NCI-H2171 treated with DMSO at 0.1 percent for 48 hours (cell line): ENCODE measurements at places on chromosomes 2 and 18.

- DNase-seq = no peak
These were observed 111.5 kb upstream of the MGAT5 start for GRCh38 chr2:134142341-134142738.

DNA sequence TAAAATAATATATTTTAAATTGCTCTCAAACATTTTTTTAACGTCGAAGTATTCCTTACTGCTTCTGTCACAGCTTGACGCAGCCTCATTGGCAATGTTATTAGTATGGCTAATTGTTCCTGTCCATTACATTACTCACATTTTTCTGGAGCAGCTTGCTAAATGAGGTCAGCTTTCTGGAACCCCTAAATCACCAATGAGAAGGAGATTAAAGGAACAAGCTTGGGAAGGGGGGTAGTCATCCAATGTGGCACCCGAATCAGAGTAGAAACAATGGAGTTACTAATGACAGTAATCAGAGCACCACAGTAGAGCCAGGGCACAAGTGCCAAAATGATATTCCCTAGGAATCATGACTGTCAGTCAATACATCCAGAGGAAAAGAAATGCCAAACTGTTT is 5.1 kb downstream of the NEUROD1 start:
- peak; percentile 85 for DNase-seq

DNA sequence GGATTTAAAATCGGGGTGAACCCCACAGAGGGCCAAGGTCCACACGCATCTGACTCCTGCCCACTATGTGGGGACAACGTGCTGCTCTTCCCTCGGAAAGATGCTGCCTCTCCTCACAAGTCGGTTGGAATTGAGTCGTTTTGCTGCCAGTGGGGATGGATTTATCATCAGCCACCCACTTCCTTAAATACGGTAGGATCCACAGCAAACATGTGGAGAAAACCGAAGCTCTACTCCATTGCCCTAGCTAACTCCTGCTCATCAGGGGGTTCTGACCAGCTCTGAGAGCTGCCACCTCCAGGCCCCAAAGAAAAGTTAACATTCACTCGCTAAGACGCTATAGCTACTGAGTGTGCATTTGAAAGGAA is 80.9 kb downstream of the CHRNA1 start:
- no peak for DNase-seq

DNA sequence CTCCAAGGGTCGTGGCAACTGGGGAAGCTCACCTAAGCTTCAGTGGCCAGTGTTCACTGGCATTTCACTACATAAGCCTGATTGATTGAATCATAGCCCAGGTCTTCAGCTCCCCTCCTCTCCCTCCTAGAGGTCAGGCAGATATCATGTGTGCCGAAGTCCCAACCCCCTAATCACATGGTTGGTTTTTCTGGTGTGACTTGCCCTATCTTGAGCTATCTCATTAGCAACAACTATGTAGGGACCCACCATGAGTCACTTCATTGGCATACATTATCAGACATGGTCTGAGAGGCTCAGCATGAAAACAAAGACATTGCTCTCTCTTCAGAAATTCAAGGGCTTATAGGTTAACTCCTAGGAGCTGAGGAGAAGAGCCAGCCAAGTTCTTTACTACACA is 76.8 kb downstream of the LYPD1 start:
- DNase-seq = no peak

- DNase-seq = no peak
These were observed 352.4 kb upstream of the SMIM21 start for GRCh38 chr18:75779910-75780309.

GRCh38 chr2:121686218-121686617 is 37.0 kb upstream of the CLASP1 start:
- DNase-seq = no peak

DNA sequence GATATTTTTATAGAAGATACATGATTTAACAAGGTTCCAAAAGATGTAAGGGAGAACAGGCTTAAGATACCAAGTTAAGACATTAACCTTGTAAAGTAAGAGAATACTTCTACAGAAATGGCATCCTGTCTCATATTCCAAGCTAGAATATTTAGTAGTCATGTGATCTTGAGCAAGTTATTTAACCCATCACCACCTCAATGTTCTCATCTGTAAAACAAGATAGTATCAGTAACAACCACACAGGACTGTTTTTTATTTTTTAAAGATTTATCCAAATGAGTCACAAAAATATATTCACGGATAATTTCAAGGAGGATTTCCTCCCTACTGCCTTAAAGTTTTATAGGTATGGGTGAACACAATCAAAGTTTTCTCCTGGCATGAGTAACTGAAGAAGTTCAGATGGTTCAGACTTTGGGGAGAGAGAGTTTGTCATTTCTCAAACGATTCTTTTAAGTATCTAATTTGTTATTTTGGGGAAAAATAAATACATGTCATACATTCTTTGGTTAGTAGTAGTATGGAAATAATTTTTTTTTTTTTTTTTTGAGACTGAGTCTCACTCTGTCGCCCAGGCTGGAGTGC is 25.9 kb downstream of the ROCK1 start:
- DNase-seq = no peak

DNA sequence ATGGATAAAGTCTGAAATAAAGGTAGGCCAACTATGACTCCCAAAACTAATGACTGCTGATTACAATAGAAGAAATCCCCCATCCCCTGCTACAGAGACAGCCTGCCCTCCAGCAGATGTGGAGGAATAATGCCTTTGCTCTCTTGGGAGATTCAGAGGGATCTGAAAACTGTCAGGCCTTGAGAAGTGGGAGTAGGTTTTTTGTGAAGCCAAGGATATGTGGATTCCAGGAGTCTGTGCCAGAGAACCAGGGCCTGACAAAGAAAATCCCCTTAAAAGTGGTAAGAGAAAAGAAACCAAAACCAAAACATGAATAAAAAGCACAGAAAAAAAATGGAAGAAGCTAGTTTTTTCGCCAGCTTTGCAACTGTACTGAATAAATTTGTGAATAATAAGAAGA is 397.6 kb downstream of the ZNF521 start:
- peak; percentile 6 for DNase-seq

DNA sequence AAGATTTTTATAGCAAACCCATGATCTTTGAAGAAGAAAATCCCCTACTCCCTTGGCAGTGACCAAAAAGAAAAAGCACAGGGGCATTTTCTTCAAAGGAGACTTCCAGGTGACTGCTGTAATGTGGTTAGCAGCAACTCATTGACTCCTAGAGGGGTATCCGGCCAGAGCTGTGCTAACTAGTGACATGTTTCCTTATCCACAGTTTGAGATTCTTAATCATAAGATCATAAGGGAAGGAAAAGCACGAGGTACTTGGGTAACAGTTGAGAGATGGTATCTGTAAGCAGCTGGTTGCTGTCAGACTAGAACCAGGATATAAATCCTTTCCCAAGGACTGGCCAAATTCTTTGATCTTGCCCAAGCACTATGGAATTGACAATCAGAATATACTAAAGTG is 124.7 kb downstream of the MREG start:
- DNase-seq = no peak

DNA sequence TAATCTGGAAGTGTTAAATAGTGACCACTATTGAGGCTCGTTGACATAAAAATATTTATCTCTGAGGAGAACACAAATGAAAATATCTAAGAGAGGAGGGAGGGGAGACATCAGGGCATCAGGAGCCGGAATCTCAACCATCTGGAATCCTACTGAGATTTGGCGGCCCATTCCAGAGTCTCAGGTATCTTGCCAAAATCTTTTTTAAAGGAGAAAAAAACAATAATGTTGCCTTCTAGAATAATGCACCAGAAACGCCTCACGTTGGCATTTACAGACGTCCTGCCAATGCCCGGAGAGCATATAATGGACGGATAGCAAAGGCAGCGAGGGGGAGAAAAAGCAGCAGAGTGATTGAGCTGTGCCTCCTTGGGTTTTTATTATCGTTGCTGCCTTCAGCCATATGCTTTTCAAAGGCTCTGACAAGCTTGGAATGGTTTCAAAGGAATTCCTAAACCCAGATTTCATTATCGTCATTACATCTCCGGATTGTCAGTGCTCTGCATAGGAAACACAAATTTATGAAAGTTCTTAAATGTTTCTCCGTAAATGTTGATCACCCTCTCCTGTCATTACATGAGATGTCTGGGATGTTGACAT is 30.9 kb upstream of the EGR4 start:
- peak; percentile 47 for DNase-seq

- DNase-seq = no peak
These were observed 231.4 kb downstream of the FAM210A start for GRCh38 chr18:13494871-13495445.

GRCh38 chr2:33131111-33131510 is 184.4 kb downstream of the LTBP1 start:
- DNase-seq = no peak

GRCh38 chr2:187502467-187502866 is 51.8 kb downstream of the TFPI start:
- no peak for DNase-seq

DNA sequence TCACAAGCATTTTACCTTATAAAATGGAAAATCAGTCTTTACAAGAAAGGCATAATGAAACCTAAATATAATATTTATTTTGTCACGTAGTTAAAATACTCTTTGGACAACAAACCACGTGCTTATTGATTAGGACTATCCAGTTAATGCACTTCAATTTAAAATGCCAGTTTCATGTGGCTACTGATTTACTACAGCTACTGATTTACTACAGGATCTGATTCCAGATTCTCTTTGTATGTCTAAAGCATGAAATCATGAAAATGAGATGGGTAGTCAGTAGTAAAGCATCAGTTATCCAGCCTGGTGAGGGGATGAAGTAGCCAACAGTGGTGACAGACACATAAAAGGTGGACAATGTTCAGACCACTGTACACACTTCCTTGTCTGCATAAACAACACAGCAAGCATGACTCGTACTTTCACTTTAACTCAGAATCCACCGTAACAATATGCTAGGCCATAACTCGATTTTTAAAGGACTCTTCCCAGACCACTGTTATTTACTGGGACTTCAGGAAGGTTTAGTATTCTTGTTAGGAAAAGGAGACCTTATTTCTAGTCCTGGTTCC is 24.9 kb downstream of the ACAA2 start:
- DNase-seq = no peak

GRCh38 chr2:239663364-239663924 is 262.6 kb upstream of the HDAC4 start:
- DNase-seq = no peak

GRCh38 chr2:58852243-58852642 is 611.1 kb upstream of the FANCL start:
- DNase-seq = no peak

GRCh38 chr2:140641163-140641562 is 1489.7 kb downstream of the LRP1B start:
- DNase-seq = no peak

DNA sequence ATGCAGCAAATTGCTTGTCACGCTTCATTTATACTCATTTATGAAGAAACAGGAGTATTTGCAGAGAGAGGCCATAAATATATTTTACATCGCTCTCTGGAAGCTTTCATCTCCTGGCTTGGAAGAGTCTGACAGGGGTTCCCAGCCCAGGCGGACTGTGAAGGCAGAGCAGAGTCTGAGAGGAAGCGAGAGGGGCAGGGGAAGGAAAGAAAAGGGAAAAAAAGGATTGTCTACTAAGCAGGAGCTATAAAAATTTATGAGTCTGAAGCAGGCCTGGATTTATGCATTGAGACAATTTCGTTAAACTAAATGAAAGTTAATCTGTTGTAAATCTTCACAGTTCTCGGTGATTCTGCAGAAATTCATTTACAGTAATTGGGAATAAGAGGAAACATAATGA is 143.9 kb upstream of the GYPC start:
- DNase-seq = no peak

DNA sequence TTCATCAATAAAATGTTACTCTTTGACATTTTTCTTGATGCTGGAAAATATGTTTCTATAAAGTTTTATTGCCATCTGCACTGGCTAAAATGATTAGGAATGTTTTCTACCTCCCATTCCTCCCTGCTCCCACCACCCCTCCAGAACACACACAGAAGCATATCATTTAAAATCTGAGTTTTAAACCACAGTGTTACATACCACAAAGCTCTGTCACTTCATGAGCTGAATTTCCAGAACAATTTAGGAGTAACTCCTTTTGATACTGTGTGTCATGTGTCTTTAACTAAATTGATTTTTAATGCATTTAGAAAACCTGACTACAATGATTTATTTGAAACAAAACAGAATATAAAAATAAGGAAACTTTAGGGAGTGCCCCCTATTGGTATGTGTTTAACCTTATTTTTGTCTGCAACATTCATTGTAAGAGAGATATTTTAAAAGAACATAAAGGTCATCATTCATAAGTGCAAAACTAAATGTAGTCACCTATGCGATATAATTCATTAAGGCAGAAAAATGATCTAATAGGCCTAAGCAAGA is 52.0 kb downstream of the FEZ2 start:
- no peak for DNase-seq

- peak; percentile 55 for DNase-seq
These were observed 630 bp downstream of the PPM1G start for GRCh38 chr2:27408601-27409320.

DNA sequence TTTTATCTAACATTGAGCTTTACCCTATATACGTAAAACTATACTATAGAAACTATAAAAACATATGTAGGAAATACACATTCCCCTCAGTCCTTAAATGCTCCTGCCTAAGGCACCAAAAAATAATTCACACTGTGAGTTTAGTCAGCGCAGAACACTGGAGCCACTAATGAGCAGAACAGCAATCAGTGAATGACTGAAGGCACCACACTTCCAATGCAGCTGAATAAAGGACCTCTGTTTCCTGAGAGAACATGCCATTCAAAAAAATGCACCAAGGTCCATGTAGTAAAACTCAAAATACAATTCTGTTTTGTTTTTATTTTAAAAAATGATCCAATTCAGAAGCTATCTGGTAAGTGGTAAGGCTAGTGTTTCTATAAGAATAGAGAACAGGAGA is 1280.6 kb upstream of the NRXN1 start:
- DNase-seq = no peak

DNA sequence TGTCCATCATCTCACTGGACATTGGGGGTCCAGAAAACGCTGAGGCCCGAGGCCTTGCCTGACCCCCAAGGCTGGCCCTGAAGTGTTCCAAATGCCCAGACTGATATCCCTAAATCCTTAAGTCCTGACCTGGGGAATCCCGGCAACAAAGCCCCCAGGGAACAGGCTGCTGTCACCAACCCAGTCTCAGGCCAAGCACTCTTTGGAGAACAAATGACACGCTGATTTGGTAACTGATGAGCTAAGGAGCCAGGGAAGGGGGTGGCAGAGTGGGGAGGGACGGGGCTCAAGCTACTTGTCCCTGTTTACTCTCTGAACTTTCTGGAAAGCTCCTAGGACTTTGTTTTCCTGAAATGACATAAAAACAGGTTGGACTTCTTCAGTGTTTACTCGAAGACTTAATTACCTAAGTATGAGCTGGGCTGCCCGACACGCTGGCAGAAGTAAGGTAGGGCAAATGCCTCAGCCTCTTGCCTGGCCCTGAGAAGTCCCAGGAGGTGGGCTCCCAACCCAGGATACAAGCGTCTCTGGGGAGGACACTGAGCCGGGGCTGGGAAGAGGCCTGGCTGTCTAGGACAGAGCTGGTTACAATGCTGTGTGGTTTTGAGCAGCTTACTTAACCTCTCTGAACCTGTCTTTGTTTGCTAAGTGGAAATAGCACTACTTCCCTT is 105.5 kb upstream of the GLI2 start:
- DNase-seq = no peak

GRCh38 chr2:54466870-54467269 is 10.7 kb downstream of the SPTBN1 start:
- no peak for DNase-seq

- DNase-seq = no peak
These were observed 34.4 kb downstream of the ATP8B1 start for GRCh38 chr18:57768537-57769326.
